ENCODE measurements at places on chromosomes 12 and 14.
A peak's percentile ranks its signal among the peaks of the same experiment; 100 is the strongest.

DNA sequence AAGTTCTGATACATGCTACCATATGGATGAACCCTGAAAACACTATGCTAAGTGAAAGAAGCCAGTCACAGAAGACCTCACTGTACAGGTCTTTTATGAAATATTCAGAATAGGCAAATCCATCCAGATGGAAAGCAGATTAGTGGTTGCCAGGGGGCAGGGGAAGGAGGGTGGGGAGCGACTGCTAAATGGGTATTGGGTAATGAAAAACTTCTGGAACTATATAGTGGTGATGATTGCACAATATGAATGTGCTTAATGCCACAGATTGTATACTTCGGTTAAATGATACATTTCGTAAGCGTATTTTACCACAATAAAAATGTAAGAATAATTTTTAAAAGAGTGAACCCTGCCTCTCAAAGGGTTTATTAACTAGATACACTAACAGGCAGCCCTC lies 11.8 kb upstream of the KSR2 start:
- no peak for DNase-seq

DNA sequence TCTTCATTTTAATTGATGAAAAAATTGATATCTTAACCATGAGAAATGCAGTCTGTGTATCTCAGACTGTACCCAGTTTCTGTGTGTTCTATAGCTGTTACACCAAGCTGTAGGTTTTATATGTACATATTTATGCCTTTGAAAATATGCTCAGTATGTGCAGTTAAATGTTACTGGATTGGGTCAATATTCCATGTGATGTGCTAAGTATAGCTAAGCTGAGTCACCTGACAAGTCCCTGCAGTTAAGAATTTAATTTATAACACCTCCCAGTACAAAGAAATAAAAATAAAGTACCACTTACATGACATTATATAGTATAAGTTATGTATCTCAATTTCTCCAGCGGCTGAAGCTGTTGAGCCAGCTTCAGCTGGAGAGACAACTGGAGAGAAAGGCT lies 984.0 kb downstream of the GALC start:
- DNase-seq, result no peak

DNA sequence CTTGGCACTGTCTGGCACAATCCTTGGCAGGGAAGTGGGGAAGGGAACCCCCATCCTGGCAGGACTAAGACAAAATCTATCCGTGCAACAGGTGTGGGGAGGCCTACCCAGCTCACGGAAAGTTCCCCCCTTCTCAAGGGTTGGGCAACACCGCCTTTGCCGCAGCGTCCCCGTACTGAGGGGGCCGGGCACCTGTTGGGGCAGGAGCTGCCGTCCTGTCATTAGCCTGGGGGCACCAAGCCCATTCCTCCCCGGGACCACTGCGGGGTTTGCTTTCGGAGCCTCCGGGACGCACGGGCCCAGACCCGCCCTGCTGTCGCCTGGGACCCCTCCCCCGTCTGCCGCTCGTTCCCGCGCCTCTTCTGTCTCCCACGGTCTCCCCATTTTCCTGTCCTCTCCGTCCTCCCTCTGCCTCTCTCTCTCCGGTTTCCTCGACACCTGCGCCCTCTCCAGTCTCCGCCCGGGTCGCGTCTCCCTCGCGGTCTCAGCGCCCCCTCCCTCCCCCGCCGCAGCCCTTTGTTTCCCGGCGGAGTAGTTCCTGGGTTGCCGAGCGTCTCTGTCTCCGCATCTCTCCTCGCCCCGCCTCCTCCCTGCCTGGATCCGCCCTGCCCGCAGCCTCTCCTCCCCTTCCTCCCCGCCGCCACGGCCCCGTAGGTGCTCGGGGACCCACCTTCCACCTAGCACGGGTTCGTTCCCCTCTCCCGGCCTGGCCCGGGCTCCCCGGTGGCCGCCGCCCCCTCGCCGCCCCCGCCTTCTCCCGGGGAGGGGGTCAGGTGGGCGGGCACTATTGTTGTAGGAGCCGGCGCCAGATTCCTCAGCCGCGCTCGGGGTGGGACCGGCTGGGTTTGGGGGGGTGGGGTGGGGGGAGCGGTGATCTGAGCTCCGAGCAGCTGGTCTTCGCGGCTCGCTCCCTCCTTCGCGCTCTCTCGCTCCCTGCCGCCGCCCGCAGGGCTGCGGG lies at the start of gene CACNB3:
TSS of gene CACNB3 (plus strand) at position 624 of the 958 bp plus-strand sequence. CDS start 434 bp downstream, outside the sequence.
- DNase-seq, result no peak

DNA sequence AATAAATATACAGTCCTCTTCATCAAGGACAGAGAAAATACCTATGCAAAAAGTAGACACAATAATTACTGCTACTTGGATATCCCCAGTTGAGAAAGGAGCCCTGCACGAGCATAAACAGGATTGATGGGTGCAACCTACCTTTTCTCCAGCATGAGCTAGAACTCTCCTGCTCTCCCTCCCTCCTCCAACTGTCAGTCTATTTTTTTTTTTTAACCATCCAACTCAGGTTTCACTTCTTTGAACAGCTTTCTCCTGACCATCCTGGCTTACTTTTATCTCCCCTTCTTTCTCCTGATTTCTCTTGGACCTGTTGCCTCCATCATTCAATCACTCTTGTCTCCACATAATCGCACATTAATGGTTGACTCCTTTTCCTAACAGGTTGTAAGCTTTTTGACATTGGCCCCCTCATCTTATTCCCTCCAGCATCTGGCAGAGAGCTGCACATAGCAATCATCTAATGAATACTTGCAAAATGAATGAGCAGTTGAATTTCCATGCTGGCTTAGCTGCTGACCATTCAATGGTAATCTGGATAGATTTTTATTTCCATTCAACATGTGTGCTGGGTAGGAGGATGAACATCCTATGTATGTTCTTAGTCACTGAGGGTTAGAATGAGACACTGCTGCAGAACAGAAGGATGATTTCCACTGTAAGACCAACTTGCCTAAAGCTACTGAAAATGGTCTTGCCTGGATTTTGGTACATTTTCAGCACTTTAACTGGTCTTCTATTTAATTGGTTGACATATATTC lies 24.4 kb downstream of the MYBPC1 start:
- no peak for DNase-seq

- no peak for DNase-seq
These were observed 12.9 kb upstream of the OXA1L start for GRCh38 chr14:22753586-22753985.

DNA sequence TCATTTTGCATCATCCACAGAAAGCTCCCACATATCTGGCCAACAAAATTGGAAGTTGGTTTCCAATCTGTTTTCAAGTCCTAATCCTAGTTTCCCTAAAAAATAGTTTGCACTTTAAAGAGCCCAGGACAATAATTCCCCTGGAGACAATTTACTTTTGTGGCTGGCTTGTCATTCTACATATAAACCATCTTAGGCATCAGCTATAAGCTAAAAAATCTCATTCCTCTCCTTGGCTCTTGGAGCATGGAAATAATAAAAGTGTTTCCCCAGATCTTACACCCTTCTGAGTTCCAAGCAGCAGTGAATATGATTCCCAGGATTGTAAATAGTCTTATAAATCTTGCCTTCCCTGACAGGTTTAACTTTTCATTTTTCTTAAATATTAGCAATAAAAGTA lies 89.1 kb upstream of the NUDT4 start:
- no peak for DNase-seq

DNA sequence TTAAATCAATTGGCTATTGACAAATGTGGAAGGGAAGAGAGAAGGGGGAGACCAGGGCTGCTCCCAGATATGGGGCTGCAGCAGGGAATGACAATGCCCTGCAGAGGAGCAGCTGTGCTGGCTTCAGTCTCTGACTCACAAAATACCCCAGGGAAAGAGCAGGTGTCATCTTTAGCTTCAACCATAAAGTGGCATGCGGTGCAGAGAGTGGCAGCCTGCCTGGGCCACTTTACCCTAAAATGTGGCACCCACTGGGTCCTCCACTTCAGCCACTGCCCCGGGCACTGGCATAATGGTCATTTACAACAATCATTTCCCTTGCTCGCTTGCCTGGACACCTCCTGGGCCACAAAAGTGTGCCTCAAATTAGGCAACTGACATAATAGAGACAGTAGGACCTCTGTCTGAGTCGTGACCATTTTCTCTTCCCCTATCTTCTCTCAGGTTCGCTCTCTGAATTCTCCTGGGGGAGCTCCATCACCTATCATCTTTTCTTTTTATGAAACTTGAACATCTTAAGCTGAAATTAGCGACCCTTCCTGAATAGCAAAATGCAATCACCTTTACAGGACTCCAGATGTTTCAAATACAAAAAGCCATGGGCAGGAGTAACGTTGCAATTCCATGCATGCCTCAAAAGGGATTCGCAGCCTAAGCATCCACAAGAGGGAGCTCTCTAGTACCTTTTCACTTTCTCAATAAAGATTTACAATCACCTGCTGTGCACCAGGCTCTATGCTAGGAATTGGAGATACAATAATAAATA lies 179.9 kb upstream of the ATF7IP start:
- no peak for DNase-seq

GRCh38 chr14:68464711-68465110 lies 328.2 kb downstream of the ZFP36L1 start:
- DNase-seq, result no peak

GRCh38 chr14:22002860-22003284 lies 329.3 kb upstream of the OR4E1 start:
- peak; percentile 61 for DNase-seq

GRCh38 chr12:75155962-75156361 lies 53.7 kb downstream of the KCNC2 start:
- no peak for DNase-seq

DNA sequence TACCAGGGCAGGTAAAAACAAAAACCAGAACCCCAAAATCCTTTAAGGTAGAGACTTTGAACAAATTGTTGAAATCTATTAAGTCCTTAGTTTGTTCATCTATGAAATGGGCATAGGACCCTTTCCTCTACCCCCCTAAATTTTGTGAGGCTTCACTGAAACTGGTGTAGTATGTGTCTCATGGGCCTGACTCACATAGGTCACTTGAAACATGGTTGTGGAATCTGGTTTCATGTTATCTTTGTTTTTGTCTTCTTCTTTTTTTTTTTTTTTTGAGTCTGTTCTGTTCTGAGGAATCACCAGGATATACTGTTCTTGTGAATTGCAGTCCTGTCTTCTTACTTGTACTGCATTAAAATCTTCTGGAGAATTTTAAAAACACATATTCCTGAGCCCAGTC lies 202.2 kb downstream of the KTN1 start:
- DNase-seq, result no peak

DNA sequence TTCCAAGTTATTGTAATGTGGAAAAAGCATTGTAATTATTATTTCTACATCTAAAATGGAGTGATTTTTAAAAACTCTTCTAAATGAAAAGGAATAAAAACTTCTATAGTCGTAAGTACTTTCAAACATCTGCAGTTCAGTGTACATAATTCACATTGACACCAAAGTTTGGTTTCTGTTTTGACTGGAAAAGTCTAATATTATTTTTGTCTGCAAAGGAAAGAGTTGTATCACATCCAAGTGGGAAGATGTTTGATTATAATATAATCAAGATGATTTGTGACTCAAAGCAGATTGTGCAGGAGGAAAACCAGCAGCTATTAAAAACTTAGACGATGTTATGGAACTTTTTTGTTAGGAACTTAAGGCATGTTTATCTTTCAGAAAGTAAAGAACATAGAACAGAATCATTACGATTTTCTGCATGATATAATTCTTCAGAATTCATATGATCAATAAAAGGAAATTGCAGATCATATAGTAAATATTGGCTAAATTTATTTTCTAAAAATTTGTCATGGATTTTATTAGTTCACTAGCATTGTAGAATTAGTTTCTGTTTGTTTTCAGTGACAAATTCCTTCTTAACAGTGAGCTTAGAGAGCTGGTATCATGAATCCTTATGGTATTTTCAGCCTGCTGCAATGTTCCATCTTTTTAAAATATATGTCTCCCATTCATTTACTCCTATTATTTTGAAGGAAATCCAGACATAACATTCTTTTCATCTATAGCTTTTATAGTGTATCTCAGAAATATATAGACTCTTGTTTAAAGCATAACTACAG lies 145.8 kb downstream of the MIPOL1 start:
- DNase-seq, result no peak

GRCh38 chr14:95445161-95445560 lies 71.3 kb downstream of the SYNE3 start:
- DNase-seq, result no peak

GRCh38 chr12:132494294-132495164 lies 4.6 kb downstream of the FBRSL1 start:
- no peak for DNase-seq

- no peak for DNase-seq
These were observed 32.4 kb downstream of the ABCD2 start for GRCh38 chr12:39587225-39587624.

GRCh38 chr12:109734219-109735000 lies 20.8 kb downstream of the FAM222A start:
- no peak for DNase-seq

GRCh38 chr12:117328556-117329100 lies 32.8 kb downstream of the NOS1 start:
- no peak for DNase-seq

GRCh38 chr14:20799456-20799891 lies 3.2 kb downstream of the RNASE1 start:
- DNase-seq, result no peak

GRCh38 chr14:99720941-99721791 lies 37.1 kb downstream of the CYP46A1 start:
- DNase-seq, result no peak

GRCh38 chr14:55699131-55700057 lies 119.4 kb downstream of the KTN1 start:
- no peak for DNase-seq

- peak; percentile 11 for DNase-seq
These were observed 8.1 kb downstream of the LRRC43 start for GRCh38 chr12:122190842-122191668.
